OCI-M1 (cell line): ENCODE measurements at places on chromosomes 16 and 17.

DNA sequence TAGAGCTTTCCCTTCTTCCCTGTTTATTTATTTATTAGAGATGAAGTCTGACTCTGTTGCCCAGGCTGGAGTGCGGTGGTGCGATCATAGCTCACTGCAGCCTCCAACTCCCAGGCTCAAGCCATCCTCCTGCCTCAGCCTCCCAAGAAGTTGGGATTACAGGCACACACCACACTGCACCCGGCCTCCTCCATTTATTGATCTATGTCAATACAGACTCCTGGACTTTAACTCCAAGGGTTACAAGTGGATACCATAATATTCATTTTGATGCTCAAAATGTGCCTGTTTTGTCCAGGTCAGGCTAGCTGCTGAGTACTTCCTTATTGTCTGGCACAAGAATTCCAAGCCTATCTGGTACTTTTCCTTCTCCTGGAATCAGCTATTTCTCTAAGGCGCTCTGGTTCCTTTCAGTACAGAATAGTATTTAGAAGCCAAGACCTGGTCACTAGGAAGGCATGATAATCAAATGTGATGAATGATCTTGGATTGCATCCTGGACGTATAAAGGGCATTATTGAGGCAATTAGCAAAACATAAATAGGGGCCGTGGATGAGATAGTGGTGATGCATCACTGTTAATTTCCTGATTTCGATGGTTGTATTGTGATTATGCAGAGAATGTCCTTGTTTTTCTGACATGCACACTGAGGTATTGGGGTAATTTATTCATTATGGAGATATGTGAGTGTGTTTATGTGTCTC lies 21.7 kb downstream of the IL4R start:
- DNase-seq = no peak

GRCh38 chr17:59298521-59298920 lies 32.9 kb upstream of the YPEL2 start:
- DNase-seq = no peak

GRCh38 chr16:70576431-70577255 lies 53.0 kb downstream of the SF3B3 start:
- peak; percentile 46 for DNase-seq

DNA sequence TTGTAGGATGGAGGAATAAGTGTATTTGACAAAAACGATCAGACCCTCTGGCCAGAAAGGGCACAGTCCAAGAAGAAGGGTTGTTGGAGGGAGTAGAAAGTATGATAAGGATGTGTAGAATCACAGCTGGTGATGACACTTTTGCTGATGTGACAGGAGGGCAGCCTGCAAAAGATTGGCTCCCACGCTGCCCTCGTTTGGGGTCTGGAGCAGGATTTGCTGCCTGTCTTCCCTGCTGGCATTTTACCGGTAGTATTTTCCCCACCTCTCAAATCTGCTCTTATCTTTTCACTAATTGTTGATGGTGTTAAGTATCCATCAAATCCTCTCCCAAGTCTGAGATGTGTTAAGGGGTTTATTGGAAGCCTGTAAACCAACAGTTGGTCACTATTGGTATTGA lies 208.8 kb downstream of the CCDC182 start:
- no peak for DNase-seq
